ENCODE measurements at places on chromosomes 7 and 10. TPM values are rescaled to one million over a fixed set of nuclear protein-coding genes. Genes with fewer than 3 reads are reported as not detected.

AKR1C1 gene
- 1.1 TPM for total RNA-seq

GRCh38 chr7:124411796-124412195 is 353.8 kb downstream of the GPR37 start:
- no peak for DNase-seq

GRCh38 chr7:13115157-13115772 is 427.8 kb downstream of the ARL4A start:
- no peak for DNase-seq

GRCh38 chr10:12755075-12755474 is 246.4 kb downstream of the CCDC3 start:
- no peak for DNase-seq

- no peak for DNase-seq
Measured at GRCh38 chr10:102324061-102324460, 71.4 kb upstream of the NFKB2 start.

- no peak for DNase-seq
Measured at GRCh38 chr7:94882891-94883290, 24.5 kb upstream of the PPP1R9A start.

GRCh38 chr10:24862589-24862988 is 89.8 kb downstream of the PRTFDC1 start:
- no peak for DNase-seq

- no peak for DNase-seq
Measured at GRCh38 chr10:17138460-17139042, 8.9 kb upstream of the CUBN start.

WBP1L gene
- total RNA-seq, result 31.0 TPM

- no peak for DNase-seq
Measured at GRCh38 chr7:45863715-45864114, 9.2 kb downstream of the CCDC201 start.

DNA sequence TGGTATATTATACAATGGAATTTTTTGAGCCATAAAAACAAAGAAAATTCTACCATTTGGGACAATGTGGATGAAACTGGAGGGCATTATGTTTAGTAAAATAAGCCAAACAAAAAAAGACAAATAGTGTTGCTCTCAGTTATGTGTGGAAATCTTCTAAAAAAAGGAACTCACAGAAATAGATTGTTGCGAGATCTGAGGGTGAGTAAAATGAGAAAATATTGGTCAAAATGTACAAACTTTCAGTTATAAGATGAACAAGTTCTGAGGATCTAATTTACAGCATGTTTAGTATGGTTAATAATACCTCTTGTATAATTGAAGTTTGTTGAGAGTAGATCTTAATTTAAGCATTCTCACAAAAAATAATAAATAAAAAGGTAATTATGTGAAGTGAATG is 291.2 kb downstream of the KIF20B start:
- DNase-seq, result no peak

GRCh38 chr10:71421075-71421434 is 24.3 kb downstream of the CDH23 start:
- no peak for DNase-seq

DNA sequence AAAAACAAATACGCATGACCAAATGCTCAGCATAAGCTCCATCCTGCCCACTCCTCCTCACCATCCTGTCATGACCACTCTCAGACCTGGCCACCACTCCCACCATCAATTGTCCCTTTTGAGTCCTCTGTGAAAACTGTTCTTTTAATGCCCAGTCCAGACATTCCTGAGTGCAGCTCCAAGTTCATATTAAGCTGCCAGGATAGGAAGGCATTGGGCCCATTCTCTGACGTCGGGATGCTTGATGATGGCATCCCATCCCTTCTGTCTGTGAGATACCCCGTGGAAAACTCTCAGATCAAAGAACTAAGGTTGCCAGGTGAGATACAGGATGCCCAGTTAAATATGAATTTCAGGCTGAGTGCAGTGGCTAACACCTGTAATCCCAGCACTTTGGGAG is 89.9 kb upstream of the KIF5B start:
- no peak for DNase-seq

CPVL gene
- 0.75 TPM for total RNA-seq

DNA sequence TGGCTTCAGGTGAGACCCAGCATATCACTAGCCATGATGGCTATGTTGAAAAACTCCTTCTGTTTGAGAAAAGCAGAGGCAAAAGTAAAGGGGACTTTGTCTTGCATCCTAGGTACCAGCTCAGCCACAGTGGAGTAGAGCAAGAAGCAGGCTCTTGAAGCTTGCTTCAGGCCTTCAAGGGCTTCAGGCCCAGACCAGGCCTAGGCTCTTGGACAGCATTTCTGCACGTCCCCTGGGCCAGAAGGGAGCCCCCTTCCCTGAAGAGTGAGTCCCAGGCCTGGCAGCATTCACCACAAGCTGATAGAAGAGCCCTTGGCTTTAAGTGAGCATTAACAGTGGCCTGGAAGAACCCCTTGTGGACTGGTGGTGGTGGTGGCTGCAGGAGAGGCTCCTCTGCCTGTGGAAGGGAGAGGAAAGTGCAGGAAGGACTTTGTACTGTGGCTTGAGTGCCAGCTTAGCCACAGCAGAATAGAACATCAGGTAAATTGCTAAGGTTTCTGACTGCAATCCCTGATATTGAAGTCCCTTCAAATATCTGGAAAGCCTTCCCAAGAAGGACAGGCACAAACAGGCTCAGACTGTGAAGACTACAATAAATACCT is 28.1 kb upstream of the FAM171A1 start:
- DNase-seq, result no peak

- no peak for DNase-seq
Measured at GRCh38 chr10:79431891-79432831, 13.3 kb downstream of the ZCCHC24 start.

DNA sequence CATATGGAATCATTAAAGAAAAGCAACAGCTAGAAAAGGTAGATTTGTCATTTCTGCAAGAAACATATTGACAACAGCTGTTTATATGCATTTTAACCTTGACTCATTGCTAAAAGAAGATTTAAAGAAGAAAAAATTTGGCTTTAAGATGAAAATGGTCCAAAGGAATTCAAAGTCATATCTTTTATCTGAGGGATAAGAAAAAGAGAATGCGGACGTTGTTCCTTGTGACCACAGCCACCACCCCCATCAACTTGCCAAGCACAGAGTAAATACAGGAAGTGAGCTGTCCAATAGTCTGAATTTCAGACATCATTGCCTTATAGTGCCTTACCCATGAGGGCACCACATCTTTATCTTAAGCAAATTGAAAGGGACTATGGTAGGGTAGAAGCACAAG is 7.3 kb upstream of the CRPPA start:
- DNase-seq, result no peak

- no peak for DNase-seq
Measured at GRCh38 chr7:86929293-86930109, 130.0 kb downstream of the ELAPOR2 start.

DNA sequence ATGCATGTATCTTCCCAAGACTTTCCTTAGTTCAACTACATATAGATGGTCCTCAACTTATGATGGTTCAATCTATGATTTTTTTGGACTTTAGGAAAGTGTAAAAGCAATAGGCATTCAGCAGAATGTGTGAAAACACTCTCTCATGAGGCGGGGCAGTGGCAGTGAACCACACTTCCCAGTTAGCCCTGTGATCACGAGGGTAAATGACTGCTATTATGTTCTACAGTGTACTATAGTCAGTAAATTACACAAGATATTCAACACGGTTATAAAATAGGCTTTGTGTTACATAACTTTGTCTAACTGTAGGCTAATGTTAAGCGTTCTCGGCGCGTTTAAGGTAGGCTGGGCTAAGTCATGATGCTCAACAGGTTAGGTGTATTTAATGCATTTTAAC is 169.3 kb downstream of the AMPH start:
- no peak for DNase-seq

DNA sequence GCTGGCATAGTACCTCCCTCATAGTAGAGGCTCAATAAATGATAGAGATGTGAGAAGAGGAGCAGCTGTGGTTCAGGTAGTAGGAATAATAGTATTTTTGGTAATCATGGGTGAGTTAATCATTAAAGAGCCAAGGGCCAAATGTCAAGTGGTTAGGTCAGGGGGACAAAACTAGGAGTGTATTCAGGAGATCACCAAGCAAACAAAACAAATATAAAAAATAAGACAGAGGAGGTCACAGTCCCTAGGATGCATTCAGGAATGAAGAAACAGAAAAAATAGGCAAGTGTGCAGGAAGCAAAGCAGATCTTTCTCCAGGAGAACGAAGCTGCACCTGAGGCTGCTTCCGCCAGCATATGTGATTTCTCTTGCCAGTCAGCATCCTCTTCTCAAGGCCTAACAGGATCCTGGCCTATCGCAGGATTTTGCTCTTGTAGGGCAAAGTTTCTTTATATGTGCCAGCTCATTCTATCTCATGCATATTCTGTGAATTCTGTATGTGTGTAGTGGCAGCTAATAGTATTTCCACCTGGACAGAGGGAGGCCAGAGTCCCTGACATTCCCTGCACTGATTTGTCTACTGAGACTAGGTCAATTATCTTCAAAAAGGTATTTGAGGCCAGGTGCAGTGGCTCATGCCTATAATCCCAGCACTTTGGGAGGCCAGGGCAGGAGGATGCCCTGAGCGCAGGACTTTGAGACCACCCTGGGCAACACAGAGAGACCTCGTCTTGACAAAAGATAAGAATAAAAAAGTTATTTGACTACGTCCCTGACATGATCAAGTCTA is 82.7 kb downstream of the AKR1D1 start:
- DNase-seq, result no peak

DNA sequence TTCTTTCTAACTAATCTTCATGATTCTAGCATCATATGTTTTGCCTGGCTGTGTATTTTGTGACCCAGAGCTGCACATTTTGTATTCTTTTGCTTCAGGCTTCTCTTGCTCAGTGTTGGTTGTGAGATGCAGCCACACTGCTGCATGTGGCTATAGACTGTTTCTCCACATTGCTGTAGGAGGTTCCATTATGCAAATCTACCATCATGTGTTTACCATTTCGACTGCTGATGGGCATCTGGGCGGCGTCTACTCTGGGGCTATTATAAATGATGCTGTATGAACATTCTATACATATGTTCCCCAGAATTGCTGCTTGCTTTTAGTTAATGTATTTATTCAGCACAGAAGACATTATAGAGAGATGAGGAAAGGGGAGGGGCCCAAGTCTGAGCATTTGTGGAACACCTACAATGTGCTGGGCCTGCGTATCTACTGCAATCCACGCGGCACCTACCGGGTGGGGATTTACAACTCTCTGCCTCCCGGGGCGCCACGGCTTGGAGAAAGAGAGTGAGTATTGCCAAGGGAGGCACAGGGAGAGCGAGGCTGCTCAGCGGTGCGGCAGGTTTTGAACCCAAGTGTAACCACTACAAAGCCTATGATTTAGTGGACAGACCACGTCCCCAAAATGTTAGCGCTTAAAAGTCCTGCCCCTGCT is 172.5 kb downstream of the PRKAG2 start:
- DNase-seq, result no peak

CYP2W1 gene
- total RNA-seq, result not detected

EEPD1 gene
- 2.0 TPM for total RNA-seq

DNA sequence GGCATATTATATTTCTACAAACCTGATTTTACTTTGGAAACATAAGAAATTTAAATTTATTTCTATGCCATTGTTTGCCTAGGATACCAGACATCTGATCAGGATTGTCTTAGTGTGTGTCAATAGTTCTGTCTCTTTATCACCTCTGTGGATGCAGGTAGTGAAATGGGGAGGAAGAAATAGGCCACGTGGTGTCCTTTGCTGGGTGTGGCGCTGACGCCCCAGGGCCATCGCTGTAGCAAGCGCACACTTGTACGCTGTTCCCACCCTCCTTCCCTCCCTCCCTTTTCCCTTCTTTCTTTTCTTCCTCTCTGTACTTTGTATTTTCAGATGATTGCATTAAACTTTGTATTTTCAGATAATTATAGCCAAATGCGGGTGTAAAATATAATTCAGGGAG is 5.0 kb downstream of the DOCK1 start:
- no peak for DNase-seq

DNA sequence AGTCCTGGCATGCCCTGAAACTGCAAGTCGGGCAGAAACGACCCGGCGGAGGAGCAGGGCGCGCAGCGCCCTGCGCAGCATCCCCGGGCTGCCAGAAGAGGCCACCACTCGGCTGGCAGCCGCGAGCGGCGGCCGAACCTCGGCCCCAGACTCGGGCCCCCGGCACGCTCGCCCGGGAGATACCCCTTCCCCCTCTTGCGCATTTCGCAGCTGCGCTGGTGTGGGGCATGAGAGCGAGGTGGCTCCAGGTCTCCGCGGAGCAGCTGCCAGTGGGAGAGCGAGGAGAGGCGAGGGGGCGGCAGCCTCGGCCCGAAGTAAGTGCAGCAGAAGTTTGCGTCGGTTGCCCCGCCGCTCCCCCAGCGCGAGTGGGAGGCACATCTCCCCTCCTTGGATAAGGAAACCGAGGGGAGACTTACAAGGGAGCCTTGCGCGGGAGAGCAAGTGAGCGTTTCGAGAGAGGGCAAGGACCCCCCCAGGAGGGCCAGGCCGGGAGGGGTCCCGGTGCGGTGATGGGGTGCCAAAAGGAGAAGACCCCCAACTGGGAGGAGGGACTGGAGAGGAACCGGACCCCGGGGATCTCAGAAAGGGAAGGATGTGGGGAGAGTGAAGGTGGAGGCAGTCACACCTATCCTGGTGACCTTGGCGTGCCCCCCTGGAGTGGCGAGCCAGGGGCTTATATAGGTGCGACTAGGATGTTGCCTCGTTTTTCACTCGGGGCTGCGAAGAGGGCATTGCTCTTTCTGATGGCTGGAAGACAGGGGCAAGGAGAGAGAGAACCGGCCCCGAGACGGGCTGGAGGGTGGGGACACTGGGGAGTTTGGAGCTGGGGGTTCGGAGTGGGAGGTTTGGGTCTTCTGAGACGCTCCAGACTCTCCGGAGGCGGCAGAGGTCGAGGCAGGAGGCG is 256.3 kb downstream of the OTUD1 start:
- DNase-seq, result no peak

IKZF1 gene
- total RNA-seq, result 410 TPM

C10orf88 gene
- total RNA-seq, result 12.2 TPM

- DNase-seq, result no peak
Measured at GRCh38 chr10:123252779-123253178, 98.6 kb downstream of the BUB3 start.

- DNase-seq, result no peak
Measured at GRCh38 chr7:123583821-123584220, 17.8 kb upstream of the ASB15 start.

- peak; percentile 83 for DNase-seq
Measured at GRCh38 chr7:155296788-155297516, 726 bp upstream of the INSIG1 start.

DNA sequence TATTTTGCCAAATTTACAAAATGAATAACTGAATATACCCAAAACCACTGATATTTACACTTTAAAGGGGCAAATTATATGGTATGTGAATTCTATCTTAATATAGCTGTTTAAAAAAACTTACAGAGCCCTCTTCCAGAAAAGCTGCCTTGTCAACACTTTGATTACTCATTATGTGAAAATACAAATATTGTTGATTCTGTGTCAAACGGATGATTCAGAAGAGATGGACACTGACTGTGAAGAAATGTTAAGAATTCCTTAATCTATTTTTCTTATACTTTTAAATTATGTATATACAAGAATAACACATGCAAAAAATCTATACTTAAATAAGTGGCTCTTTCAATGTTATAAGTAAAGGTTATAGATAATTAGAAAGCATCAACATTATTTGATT is 41.5 kb downstream of the SMURF1 start:
- DNase-seq, result no peak

TAS2R5 gene
- 1.7 TPM for total RNA-seq

All from activated naive CD8-positive, alpha-beta T cell treated with anti-CD3 and anti-CD28 coated beads, Interleukin-2, amount 10 ng/mL, durations not matched to agents 7 days and 5 days (primary cell).